Mucosa of descending colon (tissue), 3 donors: ENCODE measurements at places on chromosomes 7 and 10.

DNA sequence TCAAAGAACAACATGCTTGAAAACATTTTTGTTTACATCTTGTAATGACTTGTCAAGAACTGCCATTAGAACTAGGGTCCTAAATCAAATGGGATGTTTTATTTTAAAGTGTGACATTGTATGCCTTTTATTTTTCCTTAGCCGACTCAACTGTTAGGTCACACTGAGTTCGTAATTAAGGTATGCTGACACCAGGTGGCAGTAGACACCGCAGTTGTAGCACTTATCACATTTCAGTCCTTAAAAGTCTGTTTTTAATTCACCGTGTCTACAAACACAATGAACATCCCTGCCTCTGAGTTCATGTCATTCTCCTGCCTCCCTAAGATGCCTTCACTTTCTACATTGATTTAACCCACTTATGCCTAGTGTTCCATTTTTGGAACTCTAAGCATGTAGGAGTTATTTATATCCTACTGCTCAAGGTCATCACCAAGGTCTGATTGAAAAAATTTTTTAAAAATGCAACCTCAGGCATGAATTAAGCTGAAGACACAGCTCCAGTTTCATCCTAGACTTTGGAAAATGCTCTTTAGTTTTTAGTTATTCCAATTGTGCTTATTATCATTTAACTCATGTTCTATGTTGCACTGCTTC, 186.1 kb downstream of the BMPER start:
- peak; percentile 69 for DNase-seq

DNA sequence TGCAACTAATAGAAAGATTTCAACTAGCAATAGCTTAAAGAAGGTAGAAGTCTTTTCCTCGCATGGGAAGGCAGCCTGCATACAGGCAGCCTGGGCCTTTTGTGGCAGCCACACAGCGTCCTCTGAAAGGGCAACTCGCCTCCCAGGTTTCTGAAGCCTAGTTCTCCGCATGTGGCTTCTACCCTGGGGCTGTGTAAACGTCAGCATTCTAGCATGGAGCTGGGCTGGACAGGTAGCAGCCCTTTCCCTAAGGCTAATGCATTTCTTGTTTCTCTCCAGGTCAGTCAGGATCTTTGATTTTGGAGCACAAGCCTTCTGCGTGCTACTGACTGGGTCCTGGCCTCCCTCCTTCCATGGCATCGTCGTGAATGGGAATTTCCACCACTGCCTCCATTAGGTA, 23.8 kb upstream of the SEC61G start:
- DNase-seq: no peak

- DNase-seq: no peak
Measured at GRCh38 chr7:103574576-103574975, 128.6 kb upstream of the SLC26A5 start.

DNA sequence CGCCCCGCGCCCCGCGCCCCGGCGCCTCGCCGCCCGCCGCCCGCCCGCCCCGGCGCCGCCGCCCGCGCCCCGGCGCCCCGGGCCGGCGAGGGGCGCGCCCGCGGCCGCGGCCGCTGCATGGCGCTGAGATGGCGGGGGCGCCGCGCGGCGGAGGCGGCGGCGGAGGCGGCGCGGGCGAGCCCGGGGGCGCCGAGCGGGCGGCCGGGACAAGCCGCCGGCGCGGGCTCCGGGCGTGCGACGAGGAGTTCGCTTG, 174 bp downstream of the ADCY1 start:
- DNase-seq: no peak

DNA sequence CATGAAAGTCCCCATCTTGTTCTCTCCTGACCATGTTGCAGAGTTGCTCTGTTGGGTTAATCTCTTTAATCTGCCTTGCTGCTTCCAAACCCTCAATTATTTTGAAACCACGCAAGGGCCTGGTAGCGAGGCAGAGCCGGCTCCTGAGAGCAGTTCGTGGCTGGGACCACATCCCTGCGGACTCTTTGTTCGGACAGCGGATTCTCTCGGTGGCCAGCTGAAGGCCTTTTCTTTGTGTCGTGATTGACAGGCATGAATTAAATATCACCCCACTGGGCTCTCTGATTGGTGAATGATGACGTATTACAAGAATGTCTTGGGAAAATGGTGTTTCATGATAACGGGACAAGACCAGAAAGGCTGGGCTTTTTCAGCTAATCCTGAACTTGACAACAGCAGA, 66.9 kb upstream of the ARHGAP21 start:
- no peak for DNase-seq

DNA sequence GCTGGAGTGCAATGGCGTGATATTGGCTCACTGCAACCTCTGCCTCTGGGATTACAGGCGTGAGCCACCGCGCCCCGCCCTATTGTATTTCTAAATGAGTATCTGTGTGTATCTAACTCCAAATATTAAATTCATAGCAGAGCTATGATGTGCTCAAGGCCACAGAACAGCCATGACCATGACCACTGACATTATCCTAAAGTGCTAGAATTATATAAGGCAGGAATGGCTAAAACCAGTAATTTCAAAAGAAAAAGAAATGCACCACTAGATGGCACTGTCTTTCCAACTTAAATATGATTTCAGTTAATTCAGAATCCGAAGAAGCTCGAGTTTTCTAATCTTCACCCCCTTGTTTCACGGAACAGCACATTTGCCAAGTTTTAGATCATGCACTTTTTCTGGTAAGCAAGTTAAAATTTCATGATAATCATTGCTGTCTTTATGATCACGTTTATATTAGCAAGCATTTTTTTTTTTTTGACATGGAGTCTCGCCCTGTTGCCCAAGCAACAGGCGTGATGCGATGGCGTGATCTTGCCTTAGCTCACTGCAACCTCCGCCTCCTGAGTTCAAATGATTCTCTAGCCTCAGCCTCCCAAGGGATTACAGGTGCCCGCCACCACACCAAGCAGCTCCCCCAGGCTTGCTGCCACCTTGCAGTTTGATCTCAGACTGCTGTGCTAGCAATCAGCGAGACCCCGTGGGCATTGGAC, 65.3 kb downstream of the OR13A1 start:
- DNase-seq: peak; percentile 15

GRCh38 chr10:8835453-8836167, 781.1 kb downstream of the GATA3 start:
- DNase-seq: no peak

- DNase-seq: no peak
Measured at GRCh38 chr7:46486256-46487206, 565.5 kb upstream of the IGFBP3 start.

DNA sequence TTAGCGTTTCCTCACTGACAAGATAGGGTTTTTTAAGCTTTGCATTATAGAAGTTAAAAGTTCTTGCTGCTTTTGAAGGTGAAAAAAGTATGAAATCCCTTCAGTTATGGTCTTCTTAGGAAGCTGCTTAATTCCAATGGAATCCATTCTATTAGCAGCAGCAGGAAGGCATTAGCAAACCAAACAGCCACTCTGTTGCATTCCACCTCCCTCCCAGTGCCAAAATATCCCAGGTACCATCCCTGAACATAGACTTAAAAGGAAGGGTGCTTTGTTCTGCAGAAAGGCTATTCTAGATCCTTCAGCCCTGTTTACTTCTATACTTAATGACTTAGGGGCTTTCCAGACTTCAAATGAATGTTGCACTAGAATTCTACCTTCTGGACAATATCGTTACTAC, 23.8 kb downstream of the ENO4 start:
- DNase-seq: no peak

- no peak for DNase-seq
Measured at GRCh38 chr7:111238886-111239285, 148.0 kb downstream of the LRRN3 start.

- DNase-seq: no peak
Measured at GRCh38 chr7:90594751-90595317, 1.3 kb upstream of the CDK14 start.

- DNase-seq: no peak
Measured at GRCh38 chr10:70232859-70233108, 445 bp downstream of the PPA1 start.

DNA sequence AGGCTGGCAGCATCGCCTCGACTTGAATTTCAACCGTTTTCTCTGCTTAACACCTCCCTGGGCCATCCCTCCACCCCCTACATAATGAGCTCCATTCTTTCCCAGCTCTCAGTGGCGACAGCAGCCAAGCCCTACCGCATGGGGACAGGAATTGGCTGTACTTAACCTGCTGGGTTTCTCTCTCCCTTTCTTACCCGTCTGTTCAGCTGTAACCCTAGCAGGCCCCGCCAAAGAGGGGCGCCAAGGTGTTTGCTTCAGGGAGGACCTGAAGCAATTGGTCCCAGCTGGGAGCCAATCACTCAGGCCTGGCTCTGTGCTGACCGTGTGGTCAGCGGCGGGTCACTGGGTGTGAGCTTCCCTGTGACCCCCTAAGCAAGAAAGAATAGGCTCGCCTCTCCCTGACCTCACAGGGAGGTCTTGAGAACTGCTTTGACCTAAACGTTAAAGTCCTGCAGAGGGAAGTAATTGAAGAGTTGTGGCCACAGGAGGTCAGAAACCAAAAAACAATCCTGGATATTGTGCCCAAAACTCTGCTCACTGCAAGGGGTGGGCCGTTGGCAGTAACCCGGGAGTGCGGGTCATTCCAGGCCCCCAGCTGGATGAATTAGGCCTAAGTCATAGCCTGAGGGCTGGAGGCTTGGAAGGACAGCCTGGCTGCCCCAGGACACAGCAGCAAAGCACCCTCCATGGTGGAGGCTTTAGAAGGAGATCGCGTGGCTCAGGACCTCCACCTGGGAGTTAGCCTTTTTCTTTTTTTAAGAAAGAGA, 114.6 kb downstream of the ITIH5 start:
- no peak for DNase-seq
